ENCODE measurements at places on chromosomes 2 and 18.

GRCh38 chr2:177698281-177698680 is 305.7 kb downstream of the AGPS start:
- no peak for DNase-seq

DNA sequence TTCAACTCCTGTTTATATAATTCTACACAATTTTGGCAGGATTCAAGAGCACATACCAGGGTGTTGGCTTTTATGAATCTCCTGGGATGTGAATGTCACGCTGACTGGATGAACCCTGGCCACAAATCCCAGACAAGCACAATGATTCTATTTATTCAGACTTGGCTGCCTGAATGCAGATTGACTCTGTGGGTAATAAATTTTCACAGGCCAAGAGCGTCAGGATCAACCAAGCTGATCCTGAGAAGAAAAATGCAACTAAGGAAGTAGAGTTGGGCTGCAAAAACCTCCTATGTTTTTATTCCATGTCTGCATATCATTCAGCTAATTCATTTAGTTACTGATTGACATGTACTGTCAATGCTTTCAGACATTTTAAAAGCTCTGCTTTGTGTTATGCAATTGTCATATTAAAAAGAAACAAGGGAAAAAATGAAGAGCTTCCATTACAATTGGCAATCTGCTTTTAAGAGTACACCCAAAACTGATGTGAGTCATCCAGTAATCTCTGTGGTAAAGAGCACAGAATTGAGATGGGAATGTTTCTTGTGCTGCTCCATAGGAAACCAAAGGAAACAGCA is 173.0 kb upstream of the REV1 start:
- DNase-seq = no peak

GRCh38 chr18:25434745-25435144 is 82.8 kb upstream of the ZNF521 start:
- no peak for DNase-seq

GRCh38 chr2:15675456-15676195 is 84.0 kb downstream of the DDX1 start:
- DNase-seq = no peak

DNA sequence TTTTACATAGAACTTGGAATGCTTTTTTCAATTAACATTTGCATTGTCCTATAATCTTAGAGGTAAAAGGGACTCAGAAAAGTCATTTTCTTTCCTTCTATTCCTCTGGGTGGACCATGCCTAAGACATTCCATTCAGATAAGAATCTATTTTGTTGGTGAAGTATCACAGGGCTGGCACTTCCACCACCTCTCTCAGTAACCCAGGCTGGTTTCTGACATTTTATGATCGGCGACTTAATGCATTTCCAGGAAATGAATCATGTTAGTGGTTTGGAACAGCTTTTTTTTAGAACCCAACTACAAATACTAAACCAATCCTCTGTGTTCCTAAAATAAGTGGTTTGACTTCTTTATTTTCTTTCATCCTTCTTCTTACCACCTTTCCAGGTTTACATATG is 27.0 kb downstream of the GAD1 start:
- DNase-seq = peak; percentile 61

DNA sequence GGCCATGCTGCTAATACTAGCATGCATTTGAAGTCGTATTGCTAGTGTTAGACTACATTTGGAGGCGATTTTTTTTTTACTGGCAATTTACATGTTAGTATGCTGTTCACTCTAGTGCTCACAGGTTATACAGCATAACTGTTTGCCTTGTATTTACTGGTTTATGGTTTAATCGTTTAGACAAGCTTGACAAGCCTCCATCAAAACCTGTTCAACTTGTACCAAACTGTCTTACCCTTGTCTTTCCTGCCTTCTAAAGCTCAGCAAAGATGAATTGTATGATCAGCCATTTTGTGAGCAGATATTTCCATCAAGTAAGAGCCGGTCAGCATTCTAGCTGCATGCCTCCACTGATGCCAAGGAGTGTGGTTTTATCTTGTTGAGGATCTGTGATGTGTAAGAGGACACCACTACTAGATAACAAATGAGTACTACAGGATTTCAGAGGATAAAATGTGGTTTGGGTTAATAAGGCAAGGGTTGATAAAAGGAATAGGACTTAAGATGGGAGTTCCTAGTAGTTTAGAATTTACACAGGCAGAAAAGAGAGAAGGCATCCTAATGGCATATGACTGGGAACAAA is 68.4 kb upstream of the ITM2C start:
- no peak for DNase-seq

DNA sequence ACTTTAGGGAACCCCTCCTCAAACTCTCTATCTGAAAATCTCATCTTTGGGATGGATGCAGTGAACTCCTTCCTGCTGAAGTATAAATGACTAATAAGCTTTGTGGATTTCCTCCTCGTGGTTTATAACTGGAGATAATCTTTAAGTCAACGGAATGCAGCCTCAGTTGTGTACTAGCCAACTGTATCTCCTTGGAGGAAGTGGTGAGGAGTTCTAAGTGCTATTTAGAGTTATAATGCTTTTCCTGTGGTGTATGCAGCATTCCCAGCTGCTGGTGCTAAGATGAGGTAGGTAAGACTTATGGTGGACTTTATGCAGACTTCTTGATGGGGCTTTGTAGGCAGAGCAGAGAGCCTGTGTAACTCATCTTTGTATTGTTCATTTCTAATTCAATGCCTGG is 90.9 kb downstream of the LYPD6B start:
- peak; percentile 22 for DNase-seq

GRCh38 chr2:163987175-163987940 is 251.6 kb upstream of the FIGN start:
- no peak for DNase-seq

GRCh38 chr18:48324651-48325050 is 84.5 kb downstream of the ZBTB7C start:
- DNase-seq = no peak

DNA sequence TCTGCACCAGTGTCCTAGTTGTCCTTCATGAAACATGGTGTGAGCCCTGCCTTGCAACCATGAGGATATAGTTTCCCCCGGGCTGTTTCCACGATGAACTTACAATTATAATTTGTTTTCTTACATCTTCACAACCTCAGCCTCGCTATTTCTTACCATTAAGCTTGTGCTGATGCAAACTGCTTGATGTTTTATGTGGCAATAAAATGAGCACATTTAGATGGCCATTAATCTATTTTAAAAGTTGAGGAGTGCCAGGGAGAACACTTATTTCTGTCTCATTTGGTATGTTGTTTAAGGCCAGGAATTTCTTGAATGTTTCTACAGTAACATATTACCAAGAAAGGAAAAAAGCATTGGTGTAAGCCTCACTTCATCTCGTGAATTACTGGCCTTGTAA is 214.5 kb upstream of the SLC8A1 start:
- no peak for DNase-seq

GRCh38 chr2:36677386-36677785 is 19.1 kb upstream of the VIT start:
- DNase-seq = no peak

Data from HT-29 (cell line).